ENCODE measurements at places on chromosomes 11 and 22. TPM values are rescaled to one million over a fixed set of nuclear protein-coding genes. Genes with fewer than 3 reads are reported as not detected.

Gene HINFP
- polyA plus RNA-seq, result 34.1 TPM

Gene RAC2
- polyA plus RNA-seq, result 1.7 TPM

Gene CRYBA4
- polyA plus RNA-seq, result 0.34 TPM

Gene ACCS
- 14.7 TPM for polyA plus RNA-seq

Gene OR52B2
- polyA plus RNA-seq, result not detected

Gene TMEM25
- polyA plus RNA-seq, result 41.1 TPM

Gene OR2AG2
- polyA plus RNA-seq, result 0.28 TPM

Measured in cardiac muscle cell (in vitro differentiated cells and primary cell).